ENCODE measurements at places on chromosomes 4 and X.

- no peak for DNase-seq
Measured at GRCh38 chr4:76235407-76235806, 16.1 kb upstream of the FAM47E start.

GRCh38 chr4:1057403-1057745 is 45.9 kb downstream of the FGFRL1 start:
- DNase-seq = no peak

- DNase-seq = no peak
Measured at GRCh38 chr4:100106982-100107381, 83.3 kb downstream of the DDIT4L start.

- peak; percentile 53 for DNase-seq
Measured at GRCh38 chr4:139922406-139923024, 231.5 kb downstream of the MAML3 start.

DNA sequence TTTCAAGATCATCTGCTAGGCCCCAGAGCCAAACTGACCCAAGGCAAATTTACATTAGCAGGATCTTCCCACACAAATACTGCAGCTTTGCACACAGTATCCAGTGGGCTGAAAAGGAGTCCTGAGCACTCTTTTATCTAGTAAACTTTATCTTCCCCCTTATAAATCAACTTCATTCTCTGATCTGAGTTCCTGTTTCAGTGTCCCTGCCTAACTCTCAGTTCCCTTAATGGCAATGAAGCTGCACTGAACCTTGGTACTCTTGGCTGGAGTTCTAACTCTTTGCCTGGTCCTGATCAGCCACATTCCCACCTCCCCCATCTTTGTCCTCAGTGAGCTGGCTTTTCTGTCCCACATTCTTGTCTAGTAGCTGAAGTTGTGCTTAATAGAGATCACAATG is 37.4 kb downstream of the EDA2R start:
- no peak for DNase-seq

GRCh38 chrX:96756491-96756890 is 71.8 kb downstream of the DIAPH2 start:
- no peak for DNase-seq

GRCh38 chr4:151930372-151930771 is 169.6 kb upstream of the GATB start:
- no peak for DNase-seq

GRCh38 chrX:55640854-55641253 is 17.7 kb downstream of the FOXR2 start:
- no peak for DNase-seq

- DNase-seq = no peak
Measured at GRCh38 chr4:173046818-173047217, 121.8 kb upstream of the GALNT7 start.

DNA sequence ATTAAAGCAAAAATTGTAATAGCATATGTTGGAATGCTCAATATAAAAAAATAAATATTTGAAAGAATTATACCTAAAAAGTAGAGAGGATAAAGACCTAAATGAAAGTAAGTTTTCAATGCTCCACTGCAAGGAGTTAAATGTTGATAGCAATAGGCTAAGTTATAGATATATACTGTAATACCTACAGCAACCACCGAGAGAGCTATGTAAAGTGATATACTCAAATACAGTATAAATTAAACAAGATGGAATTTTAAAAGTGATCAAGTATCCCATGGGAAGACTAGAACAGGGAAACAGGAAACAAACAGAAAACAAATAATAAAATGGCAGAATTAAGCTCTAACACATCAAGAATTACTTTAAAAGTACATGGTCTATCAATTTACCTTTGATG is 73.9 kb downstream of the CASP3 start:
- DNase-seq = no peak

GRCh38 chr4:129978315-129978714 is 882.4 kb downstream of the C4orf33 start:
- DNase-seq = no peak

Measured in fibroblast of skin of right biceps (primary cell).